ENCODE measurements at places on chromosomes 6 and 20.

GRCh38 chr20:21395666-21396598, 1.4 kb downstream of the NKX2-4 start:
- DNase-seq: no peak

- no peak for DNase-seq
Observed at GRCh38 chr20:22098511-22098910, 393.0 kb downstream of the PAX1 start.

DNA sequence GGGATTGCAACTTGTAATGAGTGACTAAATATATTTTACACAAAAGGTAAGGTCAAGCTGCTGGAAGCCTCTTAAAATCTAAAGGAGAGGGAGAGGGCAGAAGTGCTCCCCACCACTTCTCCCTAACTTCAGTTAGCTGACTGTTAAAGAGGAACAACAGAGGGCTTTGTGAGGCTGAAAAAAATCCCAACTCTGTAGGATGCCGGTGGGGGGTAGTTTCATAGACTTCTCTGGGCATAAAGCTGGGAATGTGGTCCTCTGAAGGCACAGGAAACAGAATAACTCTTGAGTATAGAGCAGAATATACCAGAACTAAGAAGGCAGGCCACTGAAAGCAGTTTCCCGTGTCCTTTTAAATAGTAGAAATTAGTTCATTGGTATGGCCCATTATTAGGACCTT, 71.6 kb downstream of the KIF6 start:
- DNase-seq: no peak

- no peak for DNase-seq
Observed at GRCh38 chr6:53335224-53335994, 13.3 kb downstream of the ELOVL5 start.

DNA sequence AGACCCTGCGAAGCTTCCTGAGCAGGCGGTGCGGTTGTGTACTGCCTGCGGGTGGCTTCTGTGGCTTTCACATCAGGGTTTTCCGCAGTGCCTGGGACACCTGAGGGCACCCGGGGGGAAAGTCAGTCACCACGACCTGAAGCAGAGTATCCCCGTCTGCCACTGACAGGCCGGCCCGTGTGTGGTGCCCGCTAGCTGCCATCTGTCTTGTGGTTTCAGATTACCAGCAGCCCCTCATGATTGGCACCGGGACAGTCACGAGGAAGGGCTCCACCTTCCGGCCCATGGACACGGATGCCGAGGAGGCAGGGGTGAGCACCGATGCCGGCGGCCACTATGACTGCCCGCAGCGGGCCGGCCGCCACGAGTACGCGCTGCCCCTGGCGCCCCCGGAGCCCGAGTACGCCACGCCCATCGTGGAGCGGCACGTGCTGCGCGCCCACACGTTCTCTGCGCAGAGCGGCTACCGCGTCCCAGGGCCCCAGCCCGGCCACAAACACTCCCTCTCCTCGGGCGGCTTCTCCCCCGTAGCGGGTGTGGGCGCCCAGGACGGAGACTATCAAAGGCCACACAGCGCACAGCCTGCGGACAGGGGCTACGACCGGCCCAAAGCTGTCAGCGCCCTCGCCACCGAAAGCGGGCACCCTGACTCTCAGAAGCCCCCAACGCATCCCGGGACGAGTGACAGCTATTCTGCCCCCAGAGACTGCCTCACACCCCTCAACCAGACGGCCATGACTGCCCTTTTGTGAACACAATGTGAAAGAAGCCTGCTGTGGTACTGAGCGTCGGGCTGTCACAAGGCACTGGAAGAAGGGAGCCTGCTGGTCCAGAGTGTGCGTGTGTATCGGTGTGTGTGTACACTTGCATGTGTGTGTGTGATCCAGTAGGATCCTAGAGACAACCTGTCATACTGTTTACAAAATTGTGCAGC, 54.4 kb downstream of the GOPC start:
- DNase-seq: no peak

GRCh38 chr6:83270971-83271719, 78.0 kb downstream of the RWDD2A start:
- no peak for DNase-seq

- DNase-seq: no peak
Observed at GRCh38 chr20:24943731-24944130, 5.3 kb upstream of the CST7 start.

DNA sequence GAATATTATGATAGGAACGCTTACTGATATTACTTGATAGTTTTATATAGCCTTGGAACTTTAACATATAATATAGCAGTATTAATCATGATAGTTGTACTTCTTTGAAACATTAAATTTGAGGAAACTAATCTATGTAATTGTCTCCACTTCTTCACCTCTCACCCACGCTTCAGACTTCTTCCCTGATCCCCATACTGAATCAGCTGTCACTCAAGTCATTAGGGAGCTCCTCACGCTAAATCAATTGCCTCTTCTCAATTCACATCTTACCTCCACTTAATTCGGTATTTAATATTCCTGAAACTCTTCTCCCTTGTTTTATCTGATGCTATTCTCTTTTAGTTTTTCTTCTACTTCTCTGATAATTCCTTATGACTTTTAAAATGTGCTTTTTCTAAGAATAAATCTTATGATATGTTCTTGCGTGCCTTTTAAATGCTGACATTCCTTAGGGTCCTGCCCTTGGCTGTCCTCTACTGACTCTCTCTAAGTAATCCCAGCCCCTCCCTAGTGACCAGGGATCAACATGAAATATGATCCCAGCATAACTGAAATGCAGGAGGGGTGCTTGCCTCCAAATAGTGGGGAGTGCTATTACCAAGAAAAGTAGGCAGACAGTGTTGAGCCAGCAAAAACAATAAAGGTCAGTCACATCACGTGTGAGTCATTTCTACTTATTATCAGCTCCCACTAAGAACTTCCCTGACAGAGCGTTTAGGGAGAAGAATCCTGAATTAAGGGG, 9.9 kb downstream of the ANKRD66 start:
- no peak for DNase-seq

DNA sequence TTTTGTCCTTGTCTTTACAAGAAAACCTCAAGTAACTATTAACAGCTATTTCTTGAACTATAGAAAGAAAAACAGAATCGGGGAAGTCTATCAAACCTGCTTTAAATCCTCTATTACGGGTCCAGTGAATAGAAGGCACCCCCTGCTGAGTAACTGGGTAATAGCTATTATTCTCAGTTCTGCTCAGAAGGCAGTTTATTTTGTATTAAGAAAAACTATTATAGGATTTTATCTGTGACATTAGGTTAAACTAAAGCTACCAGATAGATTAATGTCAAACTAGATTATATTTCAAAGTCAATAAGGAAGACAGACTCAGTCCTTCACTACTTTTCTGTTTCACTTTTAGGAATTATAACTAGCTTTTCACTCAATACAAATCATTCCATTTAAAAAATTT, 93.7 kb downstream of the DST start:
- no peak for DNase-seq

GRCh38 chr6:122143813-122144601, 255.4 kb upstream of the HSF2 start:
- DNase-seq: no peak

All from RWPE2 (cell line).